ENCODE measurements at places on chromosomes 13 and 19. TPM values are rescaled to one million over a fixed set of nuclear protein-coding genes. Genes with fewer than 3 reads are reported as not detected.

Gene RNF17
- total RNA-seq = not detected

Gene ADAMTSL5
- total RNA-seq = 20.5 TPM

Gene IGFL3
- not detected for total RNA-seq

Gene RASIP1
- 13.7 TPM for total RNA-seq

Gene ZNF577
- 7.5 TPM for total RNA-seq

Gene ZNF284
- 1.8 TPM for total RNA-seq

Gene RBM42
- 51.0 TPM for total RNA-seq

Gene ATP4B
- not detected for total RNA-seq

Gene KLK2
- not detected for total RNA-seq

Gene RXFP2
- not detected for total RNA-seq

Gene TBC1D17
- total RNA-seq = 47.7 TPM

Gene AMER2
- not detected for total RNA-seq

Gene TEX26
- not detected for total RNA-seq

Gene ELF1
- total RNA-seq = 33.3 TPM

Gene MAMSTR
- 3.0 TPM for total RNA-seq

Gene ZNF439
- total RNA-seq = 3.7 TPM

Gene CACNG8
- total RNA-seq = 0.02 TPM

Gene OR10H1
- not detected for total RNA-seq

Gene CBARP
- 1.2 TPM for total RNA-seq

Gene FFAR1
- not detected for total RNA-seq

Gene DLL3
- not detected for total RNA-seq

Gene CD37
- 6.5 TPM for total RNA-seq

Gene AP2S1
- total RNA-seq = 85.2 TPM

Gene OBI1
- 9.9 TPM for total RNA-seq

Gene LEUTX
- not detected for total RNA-seq

Gene ZNF536
- 6.4 TPM for total RNA-seq

Gene NECTIN2
- 35.4 TPM for total RNA-seq

Gene IL11
- total RNA-seq = not detected

Gene PINLYP
- 1.4 TPM for total RNA-seq

Gene SHISA7
- total RNA-seq = not detected

Gene JAK3
- 1.5 TPM for total RNA-seq

Data from left ventricle myocardium superior (tissue), 1 donor.